NCI-H2029 treated with DMSO at 0.1 percent for 48 hours (cell line): ENCODE measurements at places on chromosomes 5 and 9.

DNA sequence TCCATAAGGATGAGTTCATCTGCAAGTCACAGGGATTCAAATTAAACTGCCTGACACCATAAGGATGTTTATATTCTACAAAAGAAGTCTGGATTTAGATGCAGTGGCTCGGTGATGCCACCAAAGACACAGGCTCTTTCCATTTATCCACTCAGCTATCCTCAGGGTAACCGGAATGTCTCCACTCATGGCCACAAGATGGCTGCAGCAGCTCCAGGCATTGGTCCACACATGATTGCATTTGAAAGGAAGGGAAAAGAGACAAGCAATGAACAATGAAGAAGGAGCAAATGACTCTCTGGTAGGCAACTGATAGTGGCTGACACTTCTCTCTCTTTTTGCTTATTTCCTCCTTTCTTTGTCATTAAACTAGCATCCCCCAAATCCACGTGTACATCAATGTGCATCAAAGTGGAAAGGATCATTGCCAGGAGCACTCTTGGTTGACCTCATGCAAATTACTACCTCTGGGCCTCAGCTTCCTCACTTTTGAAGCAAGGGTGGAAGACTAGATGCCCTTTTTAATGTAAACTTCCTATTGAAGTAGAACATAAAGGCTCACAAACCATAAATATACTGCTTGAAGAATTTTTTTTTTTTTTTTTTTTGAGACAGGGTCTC is 7.2 kb upstream of the SNX30 start:
- DNase-seq, result no peak

DNA sequence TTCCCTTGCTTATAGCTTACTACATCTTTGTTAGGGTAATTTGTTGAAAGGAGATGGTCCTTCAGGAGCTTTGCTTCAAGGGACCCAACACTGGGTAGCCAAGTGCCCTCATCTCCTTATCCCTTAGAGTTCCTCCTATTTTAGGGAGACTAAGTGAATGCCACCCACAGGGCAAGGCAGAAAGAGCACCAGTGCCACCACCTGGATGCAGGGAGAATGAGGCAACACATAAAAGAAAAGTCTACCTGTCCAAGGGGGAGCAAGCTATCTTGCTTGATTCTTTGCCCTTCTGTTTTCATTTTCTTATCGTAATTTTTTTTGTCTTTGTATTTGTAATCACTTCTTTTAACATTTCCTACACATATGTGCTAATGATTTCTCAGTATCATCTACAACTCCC is 205.5 kb downstream of the NPR3 start:
- no peak for DNase-seq

- DNase-seq, result no peak
These were observed 662.4 kb downstream of the DTWD2 start for GRCh38 chr5:118325931-118326330.

DNA sequence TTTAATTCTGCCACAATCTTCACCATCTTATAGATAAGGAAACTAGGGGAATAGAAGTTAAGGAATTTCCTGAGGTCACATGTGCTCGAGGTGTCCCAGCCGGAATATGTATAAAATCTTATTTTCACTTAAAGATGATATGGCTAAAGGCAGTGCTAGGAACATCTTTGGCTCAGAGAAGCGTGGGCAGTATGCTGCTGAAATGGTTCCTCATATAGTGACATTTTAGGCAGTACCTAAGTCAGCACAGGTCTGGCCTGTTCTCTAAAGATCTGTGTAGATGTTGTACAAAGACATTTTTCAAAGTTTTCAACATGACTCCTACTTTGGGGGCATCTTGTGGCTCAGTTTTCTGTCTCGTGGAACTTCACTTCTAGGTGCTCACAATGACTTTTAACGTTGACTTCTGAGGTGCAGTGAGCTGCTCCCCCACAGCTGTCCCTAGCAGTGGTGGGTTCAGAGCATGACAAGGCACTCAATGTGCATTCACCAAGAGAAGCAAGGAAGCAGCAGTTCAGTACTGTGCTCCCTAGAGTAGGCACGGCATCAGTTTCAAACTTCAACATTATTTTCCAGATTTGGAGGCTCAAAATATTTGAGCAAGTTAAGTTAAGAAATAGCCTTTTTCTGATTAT is 40.3 kb downstream of the TNFAIP8 start:
- no peak for DNase-seq

DNA sequence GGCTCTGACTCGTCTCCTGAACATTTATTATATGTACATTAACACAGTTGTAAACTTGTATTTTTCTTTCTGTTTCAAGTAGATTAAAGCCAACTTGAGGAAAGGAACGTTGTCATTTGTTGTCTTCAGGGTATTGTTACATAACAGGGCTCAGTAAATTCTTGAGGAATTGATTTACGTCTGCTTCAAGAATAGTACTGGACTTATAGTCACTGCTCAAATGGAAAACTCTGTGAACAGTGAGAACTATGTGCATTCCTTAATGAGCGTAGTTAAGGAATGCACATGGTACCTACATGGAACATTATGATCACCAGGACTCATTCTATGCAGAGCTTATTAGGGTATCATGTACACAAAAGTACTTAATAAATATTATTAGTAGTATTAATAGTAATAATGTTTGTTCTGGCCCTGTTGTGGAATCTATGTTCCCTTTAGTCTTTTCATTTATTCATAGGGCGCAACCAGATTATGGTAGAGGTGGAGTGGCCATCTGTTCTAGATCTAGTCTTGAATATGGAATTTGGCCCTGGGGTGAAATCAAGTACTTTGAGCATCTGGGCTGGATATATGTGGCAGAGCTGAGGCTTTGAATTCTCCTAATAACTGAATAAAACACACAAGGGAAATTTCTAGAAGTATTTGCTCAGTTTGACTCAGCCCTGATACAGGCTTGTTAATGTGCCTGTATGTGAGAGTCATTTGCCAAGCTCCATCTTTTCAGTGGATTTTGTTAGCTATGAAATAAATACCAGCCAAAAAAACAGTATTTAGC is 108.6 kb upstream of the SH3GL2 start:
- no peak for DNase-seq

DNA sequence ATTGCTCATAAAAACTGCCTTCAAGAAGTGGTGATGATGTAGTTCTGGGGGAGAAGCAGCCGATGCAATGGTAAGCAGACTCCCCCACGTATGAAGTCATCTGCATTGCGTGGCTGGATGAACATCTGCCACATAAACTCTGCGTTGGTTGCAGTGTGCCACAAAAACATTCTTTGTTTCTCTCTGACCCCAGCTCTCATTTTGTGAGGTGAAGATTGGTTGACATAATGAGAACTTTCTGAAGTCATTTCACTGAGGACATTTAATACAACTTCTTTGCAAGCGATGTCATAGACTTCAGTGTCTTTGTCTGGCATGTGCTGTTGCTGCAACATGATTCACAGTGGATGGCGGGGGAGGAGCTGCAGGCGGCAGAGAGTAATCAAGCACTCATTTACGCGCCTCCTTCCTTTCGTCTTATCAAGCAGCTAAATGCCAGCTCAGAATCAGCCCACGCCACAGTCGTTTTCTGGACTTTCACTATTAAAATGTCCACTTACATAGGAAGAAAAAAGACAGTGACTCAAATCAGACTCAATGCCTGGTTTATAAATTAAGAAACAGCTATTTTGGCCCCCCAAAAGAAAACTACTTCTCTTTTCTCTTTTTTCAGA is 91.5 kb upstream of the NFIL3 start:
- DNase-seq, result no peak

DNA sequence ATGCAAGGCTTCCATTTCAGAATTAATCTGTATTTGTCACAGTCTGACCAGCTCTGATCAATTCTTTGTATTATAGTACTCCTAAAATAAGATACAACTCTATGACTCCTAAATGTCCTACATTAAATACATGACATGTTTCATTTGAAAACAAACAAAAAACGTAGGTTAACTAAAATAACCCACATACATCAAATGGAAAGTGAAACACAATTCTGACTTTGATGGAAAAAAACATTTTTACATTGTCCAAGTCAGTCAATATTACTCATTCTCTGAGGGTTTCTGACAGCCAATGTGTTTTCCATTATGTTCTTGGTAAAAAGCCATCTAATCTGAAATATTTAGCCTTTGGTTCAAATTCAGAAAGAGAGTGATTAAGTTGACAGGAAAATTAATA is 8.7 kb downstream of the HMGCS1 start:
- no peak for DNase-seq

- DNase-seq, result no peak
These were observed 243.8 kb upstream of the IRX1 start for GRCh38 chr5:3351581-3352442.

GRCh38 chr5:136062366-136063274 is 33.8 kb downstream of the TGFBI start:
- peak; percentile 45 for DNase-seq

- DNase-seq, result no peak
These were observed 19.6 kb downstream of the CCDC187 start for GRCh38 chr9:136284311-136284710.

GRCh38 chr5:178461004-178461730 is 129.0 kb downstream of the COL23A1 start:
- no peak for DNase-seq

GRCh38 chr5:97476852-97477534 is 293.9 kb upstream of the RIOK2 start:
- DNase-seq, result no peak

DNA sequence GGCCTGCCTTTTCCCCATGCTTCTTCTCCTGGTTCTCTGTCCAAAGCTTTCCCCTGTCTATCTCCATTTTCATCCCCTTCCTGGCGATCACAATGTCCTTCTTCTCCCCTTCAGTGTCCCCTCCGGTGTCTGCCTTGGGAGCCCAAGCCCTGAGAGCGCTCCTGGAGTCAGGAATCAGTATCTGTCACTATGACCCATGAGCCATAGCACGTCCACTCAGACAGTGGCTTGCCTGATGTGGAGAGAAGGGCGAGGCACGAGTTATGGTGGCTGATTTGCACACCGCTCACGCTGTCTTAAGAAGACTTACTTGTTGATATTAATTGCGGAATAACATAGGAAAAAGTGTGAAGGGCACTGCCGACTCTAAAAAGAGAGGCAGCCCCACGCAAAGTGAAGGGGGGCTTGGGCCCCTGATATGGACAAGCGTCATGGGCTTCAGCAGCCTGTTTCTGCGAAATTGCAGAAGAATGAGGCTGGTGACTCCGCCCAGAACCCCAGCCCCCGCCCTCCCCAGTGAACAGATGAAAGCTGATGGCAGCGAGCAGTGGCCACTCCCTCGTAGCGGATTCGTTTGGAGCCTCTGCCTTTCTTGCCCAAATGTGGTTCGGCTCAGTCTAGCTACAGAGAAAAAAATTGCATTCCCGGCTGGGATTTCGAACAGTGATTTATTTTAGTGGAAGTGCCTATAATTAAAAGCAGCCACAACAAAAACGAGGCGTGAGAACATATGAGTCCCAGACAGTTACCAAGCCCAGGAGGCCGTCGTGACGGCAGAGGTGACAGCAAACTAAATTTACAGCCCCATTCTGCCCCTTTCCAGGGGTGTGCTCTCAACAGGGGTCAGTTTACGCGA is 149.8 kb downstream of the ICE1 start:
- no peak for DNase-seq

- DNase-seq, result no peak
These were observed 12.8 kb downstream of the FER start for GRCh38 chr5:108760512-108760911.

GRCh38 chr9:25254051-25254450 is 424.2 kb downstream of the TUSC1 start:
- no peak for DNase-seq

DNA sequence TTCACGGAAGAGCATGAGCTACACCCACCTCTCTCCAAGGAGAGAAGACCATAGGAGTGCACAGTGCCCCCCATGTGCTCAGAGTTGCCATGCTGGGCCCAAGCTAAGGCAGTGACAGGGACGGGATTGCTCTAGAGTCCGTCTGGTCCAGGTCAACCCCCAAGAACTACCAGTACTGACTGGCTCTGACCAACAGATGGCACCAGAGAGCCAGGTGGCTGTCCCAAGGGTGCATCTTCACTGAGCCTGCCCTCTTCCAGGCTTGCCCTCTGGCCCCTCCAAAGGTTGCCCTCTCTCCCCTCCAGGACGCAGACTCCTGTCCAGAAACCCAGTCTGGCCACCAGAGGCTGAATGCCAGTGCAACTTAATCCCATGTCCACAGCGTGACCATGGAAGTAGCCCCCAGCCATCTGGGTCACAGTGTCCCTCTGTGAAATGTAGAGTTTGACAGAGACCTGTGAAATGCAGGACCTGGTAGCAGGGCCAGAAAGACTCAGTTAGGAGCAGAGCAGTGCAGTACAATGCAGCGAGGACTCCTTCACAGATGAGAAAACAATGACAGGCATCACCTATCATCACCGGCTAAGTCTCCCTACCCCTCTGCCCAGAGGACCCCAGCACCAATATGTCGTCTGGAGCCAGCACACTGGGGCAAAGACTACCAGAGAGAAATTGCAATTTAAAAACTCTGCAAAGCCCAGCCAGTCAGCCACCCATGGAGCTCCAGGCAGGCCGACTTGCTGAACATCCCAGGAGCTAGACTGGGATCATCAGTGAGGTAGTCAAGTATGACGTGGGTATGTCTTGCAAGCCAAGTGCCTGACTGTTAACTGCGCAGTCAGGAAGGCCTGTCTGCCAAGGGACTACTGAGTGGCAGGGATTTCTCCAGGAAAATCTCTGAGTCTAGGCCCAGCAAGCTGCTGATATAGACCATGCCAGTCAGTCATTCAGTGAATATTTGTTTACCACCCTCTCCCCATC is 7.7 kb upstream of the SKP1 start:
- DNase-seq, result peak; percentile 57
